ENCODE measurements at places on chromosomes 1 and 21.

GRCh38 chr1:209231476-209232156 is 351.9 kb upstream of the CAMK1G start:
- no peak for DNase-seq

GRCh38 chr1:43274804-43275180 is 5.0 kb downstream of the TMEM125 start:
- no peak for DNase-seq

DNA sequence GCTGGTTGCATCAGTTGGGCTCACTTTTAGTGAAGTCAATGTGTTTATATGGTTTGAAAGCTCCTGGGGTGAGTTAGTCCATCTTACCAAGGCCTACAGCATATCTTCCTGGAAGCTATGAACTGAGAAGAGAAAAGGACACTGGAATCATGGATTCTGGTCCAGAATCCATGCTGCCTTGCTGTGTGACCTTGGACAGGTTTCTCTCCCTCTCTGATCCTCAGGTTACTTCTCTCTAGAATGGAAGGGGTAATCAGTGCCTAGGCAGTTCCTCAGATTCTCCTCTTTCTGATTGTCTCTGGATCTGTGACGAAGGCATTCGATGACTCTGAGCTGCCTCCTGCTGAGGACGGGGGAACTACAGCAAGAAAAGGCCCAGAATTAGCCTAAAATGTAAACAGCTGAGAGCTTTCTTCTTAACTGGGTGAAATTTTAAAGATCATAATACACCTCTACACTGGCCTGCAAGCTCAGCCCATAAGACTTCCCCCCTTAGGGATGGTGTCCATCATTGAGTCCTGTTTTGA is 425.0 kb upstream of the VAMP3 start:
- DNase-seq, result no peak

DNA sequence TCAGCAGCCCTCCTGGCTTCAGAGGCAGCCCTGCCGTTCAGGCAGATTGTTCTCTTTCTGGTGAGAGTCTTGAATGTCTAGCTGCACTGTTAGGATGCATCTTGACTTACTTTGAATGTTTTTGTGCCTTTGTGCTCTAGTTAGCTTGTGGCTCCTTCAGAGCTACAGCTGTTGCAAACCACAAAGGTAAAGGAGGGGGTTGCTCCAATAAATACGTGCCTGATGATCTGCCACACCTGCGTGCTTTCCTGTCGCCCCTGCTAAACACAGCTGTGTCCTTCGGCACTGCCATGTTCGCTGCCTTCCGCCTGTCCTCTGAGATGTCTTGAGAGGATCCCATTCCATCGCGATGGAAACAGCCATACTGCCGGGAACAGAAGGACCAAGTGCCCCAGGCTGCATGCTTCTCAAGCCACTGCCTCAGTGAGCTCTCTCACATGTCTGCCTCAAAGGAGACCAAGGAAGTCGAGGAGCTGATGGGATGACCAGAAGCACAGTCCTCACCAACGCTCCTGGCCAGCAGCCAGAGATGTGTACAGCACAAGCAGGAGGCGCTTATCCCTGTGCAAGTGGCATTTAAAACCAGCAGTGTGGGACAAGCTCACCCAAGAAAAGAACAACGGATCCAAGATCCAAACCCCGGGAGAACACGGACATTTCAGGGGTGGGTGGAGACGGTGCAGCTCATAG is 12.0 kb upstream of the SMIM12 start:
- no peak for DNase-seq

GRCh38 chr1:3330771-3331245 is 123.7 kb upstream of the ARHGEF16 start:
- no peak for DNase-seq

GRCh38 chr1:178060789-178061556 is 32.9 kb upstream of the RASAL2 start:
- no peak for DNase-seq

- DNase-seq, result no peak
Observed at GRCh38 chr1:172748201-172748600, 89.3 kb downstream of the FASLG start.

DNA sequence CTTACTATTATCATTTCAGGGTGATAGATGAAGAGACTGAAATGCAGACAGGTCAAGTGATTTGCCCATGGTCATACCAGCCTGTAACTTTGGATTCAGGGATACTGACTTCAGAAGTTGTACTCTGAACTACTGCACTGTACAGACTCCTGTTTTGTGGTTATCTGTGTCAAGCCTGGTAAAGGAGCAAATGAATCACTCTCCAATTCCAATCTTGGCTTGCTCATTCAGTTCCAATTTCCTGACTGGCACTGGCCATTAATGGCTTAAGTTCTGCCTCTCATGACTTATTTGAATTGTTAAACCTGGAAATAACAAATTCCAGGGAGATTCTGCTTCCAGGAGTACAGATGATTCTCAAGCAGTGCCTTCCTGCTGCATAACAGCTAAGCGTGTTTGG is 45.4 kb upstream of the PLD5 start:
- DNase-seq, result no peak

DNA sequence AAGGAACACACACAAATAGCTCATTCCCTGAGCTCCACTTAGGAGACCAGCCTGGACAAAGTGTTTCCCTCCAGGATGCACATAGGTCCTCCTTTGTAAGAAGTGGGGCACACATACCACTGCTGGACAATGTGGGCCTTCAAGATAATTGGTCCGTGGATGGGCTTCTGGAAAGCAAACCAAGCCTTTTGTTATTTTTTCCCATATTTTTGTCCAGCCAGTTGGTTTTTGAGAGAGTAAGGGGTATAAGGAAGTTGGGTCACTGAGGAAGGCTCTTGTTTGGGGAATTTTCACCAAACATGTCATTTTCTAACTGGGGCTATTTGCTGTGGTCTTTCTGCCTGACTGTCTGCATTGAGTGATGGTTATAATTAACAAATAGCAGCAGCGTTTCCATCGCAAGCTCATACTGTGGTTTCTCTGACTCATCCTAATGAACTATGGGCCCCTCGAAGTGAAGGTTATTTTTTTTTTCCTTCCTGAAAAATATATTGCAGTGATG is 306.3 kb upstream of the DUSP10 start:
- DNase-seq, result no peak

- no peak for DNase-seq
Observed at GRCh38 chr1:172456344-172456769, 12.5 kb upstream of the PIGC start.

DNA sequence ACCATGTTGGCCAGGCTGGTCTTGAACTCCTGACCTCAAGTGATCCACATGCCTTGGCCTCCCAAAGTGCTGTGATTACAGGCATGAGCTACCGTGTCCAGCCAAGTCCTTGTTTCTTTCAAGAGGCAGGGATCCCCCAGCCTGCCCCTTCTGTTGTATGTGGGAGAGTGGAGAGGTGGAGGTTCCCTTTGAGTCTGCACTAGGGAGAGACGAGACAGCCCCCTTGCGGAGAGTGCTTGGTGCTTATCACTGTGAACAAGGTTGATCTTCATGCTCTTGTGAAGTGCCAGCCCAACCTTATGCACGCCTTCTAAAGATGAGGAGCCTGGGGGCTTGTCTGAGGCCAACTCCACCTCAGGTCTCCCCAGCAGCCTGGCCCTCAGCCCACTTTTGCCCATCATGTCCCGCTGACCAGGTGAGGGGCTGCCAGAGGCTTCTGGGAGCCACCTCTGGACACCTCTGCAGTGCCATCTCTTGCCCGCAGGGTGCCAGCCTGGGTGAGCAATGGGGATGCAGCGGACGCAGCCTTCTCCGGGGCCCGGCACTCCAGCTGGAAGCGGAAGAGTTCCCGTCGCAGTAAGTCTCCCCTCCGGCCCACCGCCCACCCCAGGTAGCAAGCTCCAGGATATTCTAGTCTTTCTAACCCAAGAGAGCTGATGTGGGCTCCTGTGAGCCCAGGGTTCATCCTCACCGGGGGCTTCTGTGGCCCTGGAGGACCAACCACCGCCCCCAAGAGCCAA is 62.3 kb downstream of the ARHGEF10L start:
- no peak for DNase-seq

- DNase-seq, result no peak
Observed at GRCh38 chr1:62429581-62429980, 7.3 kb upstream of the USP1 start.

GRCh38 chr1:11384170-11384554 is 94.8 kb upstream of the DISP3 start:
- no peak for DNase-seq

DNA sequence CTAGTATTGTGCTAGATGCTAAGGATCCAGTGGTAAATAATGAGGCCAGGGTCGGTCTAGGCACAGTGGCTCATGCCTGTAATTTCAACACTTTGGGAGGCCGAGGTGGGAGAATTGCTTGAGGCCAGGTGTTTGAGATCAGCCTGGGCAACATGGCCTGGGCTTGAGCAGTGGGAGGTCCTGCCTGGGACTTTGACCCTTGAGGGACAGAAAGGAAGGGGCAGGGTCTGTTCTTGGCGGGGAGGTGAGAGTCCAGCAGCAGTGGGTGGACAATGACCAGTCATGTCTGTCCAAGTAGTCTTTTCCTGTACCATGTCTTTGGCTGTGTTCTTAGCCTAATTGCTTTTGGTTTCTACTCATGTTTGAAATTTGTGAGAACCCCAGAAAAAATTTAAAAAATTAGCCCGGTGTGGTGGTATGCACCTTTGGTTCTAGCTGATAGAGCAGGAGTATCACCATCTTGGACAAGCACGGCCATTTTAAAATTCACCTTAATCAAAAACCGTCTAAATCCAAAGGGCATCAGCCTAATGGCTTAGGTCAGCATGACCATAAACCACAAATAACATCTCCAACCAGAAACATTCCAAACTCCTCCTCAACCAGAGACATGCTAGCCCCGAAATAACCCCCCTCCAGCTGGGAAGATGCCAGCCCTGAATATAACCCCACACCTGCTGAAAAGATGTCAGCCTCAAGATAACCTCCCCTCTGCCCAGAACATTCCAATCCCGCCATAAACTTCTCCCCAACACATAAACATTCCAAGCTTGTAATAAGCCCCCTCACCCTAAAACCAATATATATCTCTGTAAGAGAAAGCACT is 6.8 kb upstream of the AK2 start:
- no peak for DNase-seq

- peak; percentile 59 for DNase-seq
Observed at GRCh38 chr1:46036894-46037839, 95.3 kb downstream of the PIK3R3 start.

DNA sequence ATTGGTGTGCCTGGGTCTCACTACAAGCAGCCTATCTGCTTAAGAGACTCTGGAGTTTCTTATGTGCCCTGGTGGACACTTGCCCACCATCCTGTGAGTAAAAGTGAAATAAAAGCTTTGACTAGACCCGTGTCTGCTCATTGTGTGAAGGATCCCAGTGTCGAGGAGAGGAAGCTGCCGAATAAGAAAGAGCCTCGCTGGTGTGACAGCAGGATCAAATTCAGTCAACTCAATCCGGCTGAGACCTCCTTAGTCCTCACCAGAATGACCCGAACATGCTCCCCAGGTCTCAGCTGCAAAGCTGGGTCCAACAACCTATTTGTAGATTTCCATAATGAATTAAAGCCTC is 14.8 kb downstream of the CD2 start:
- DNase-seq, result no peak

GRCh38 chr1:85460555-85461088 is 4.3 kb downstream of the DDAH1 start:
- DNase-seq, result no peak

- DNase-seq, result no peak
Observed at GRCh38 chr1:214550013-214550856, 1.2 kb downstream of the PTPN14 start.

- no peak for DNase-seq
Observed at GRCh38 chr1:167227934-167228378, 7.3 kb downstream of the POU2F1 start.

All from AG04450 (cell line).